ENCODE measurements at places on chromosomes 12 and 14. TPM values are rescaled to one million over a fixed set of nuclear protein-coding genes. Genes with fewer than 3 reads are reported as not detected.

DNA sequence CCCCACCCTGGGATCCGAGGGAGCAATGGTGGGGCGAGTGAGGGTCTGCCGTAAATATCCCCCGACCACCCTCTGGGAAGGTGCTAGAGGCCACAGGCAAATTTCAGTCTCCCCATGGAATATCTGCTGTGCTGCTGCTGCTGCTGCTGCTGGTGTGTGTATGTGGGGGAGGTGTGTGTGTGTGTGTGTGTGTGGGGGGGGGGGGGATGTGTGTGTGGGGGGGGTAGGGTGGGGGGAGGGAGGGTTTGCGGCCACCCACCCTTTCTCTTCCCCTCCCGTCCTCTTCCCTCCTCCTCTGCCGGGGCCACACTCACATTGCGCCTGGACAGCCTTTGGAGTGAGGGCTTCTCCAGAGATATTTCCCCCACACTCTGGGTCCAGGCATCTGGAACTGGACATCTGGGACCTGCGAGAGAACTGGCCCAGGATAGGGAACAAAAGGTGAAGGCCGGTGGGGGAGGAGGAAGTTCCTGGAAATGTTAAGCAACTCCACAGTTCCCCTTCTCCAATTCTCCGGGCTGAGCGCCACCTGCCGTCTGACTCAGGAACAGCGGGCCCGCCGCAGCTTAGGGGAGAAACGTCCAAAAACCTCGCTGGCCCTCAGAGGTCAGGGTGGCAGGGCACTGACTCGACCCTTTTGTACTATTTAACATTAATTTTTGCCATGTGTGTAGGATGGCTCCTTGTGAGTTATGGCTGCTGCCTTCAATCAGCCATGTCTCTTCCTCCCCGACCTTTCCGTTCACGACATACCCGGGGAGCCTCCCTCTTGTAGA is at the start of gene C1RL:
TSS of gene C1RL (minus strand) at position 419 of the 776 bp plus-strand sequence. CDS start at position 385, 34 bp downstream.
- H3K27ac ChIP-seq = peak within 1 kb of the TSS; percentile 93
- H3K4me3 ChIP-seq = peak within 1 kb of the TSS; percentile 88
- H3K36me3 ChIP-seq = peaks cover 30% of the 10 kb centered on the region
- H3K4me1 ChIP-seq = peaks cover 36% of the 10 kb centered on the region
- no peaks in the 10 kb centered on the region for H3K27me3 ChIP-seq

DNA sequence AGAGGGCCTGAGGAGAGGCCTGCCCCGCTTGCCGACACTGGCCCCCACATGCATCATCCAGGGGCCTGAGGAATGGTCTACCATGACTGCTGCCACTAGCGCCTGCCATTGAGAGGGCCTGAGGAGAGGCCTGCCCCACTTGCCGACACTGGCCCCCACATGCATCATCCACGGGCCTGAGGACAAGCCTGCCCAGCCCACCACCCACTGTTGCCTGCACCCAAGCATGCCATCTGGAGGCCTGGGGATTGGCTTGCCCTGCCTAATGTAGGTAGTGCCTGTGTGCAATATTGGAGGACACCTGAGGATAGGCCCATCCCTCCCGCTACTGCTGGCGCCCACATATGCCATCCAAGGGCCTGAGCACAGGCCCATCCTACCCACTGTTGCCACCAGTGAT is 24.4 kb downstream of the CYP46A1 start:
- peaks cover 11% of the 10 kb centered on the region for H3K27me3 ChIP-seq
- no peaks in the 10 kb centered on the region for H3K4me1 ChIP-seq
- no peak overlapping the region for H3K4me3 ChIP-seq
- peaks cover 3% of the 10 kb centered on the region for H3K36me3 ChIP-seq
- H3K27ac ChIP-seq = no peak overlapping the region
- no peak for DNase-seq

- H3K4me3 ChIP-seq = no peak overlapping the region
- H3K36me3 ChIP-seq = no peaks in the 10 kb centered on the region
- peaks cover 24% of the 10 kb centered on the region for H3K4me1 ChIP-seq
- DNase-seq = no peak
- H3K27ac ChIP-seq = no peak overlapping the region
Measured at GRCh38 chr14:64722842-64723447, 18.7 kb downstream of the PLEKHG3 start.

Gene OR4K14
- not detected for total RNA-seq

DNA sequence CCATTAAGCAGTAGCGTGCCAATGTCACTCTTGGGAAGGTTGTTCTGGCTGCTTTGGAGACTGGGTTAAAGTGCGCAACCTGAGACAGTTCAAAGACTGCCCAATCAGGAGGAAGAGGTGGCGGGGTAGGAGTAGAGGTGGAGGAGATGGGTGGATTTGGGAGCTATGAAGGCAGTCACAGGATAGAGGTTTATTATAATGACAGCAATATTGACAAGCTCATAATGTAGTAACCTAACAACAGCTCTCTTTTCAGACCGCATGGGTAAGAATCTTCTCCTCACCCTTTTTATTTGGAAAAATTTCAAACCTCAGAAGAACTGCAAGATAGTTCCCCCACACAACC is 5.3 kb upstream of the PSMD9 start:
- H3K27me3 ChIP-seq = no peaks in the 10 kb centered on the region
- no peak overlapping the region for H3K27ac ChIP-seq
- H3K36me3 ChIP-seq = no peaks in the 10 kb centered on the region

DNA sequence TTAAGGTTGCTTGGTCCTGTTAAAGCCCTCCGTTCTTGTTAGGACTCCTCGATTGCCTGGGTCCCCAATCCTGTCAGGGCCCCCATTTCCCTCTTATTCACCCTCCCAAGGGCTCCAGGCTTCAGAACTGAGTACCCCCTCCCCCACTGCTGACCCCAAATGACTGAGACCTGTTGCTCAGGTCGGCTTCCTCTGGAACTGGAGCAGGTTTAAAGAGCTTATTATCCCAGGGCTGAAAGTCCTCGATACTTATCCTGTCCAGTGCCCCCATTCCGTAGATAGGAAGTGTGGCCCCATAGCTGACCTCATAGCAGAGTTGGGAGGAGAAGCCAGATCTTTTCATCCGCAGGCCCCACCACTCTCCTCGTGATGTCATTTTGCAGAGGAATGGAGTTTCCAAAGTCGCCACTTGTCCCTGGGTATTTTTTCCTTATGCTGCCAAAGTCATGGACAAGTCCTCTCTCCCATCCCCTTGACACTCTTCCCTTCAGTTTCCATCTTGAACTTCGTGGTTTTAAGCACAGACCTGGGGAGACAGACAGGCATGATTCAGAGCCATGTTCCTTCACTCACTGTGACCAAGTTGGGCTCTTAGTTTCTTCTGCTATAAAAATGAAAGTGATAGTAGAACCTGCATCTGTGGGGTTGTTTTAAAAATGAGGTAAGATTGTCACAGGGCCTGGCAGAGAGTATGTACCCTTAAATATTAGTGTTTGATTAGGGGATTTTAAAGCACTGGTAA is 1.2 kb downstream of the USP30 start:
- peak overlapping the region; percentile 81 for H3K4me3 ChIP-seq
- peak; percentile 44 for DNase-seq
- peaks cover 10% of the 10 kb centered on the region for H3K4me1 ChIP-seq

Gene POC1B
- 31.9 TPM for total RNA-seq

Gene CLEC2B
- 38.4 TPM for total RNA-seq

DNA sequence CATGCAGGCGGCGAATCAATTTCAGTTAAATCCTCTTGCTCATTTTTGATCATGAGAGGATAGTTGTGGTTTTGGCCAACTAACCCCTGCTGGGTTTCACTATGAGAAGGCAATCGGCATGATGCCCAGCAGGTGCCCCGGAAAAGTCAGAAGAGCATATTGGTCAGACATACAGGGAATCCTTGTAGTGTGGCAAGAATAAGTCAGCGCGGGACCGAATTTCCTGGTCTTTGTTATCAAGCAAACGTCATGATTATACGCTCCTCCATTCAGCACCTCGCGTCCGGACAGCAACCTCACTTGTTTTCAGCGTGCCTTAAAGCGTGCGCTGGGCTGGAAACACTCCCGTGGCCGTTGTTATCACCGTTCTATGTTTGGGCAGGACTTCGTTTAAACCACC is 1.8 kb downstream of the TBC1D30 start:
- H3K4me1 ChIP-seq = peaks cover 14% of the 10 kb centered on the region
- DNase-seq = peak; percentile 83
- H3K4me3 ChIP-seq = peak overlapping the region; percentile 43

- no peaks in the 10 kb centered on the region for H3K27me3 ChIP-seq
- H3K4me1 ChIP-seq = no peaks in the 10 kb centered on the region
- no peak overlapping the region for H3K27ac ChIP-seq
Measured at GRCh38 chr14:82911930-82912329, 1378.3 kb upstream of the SEL1L start.

GRCh38 chr12:78931466-78931990 is 67.0 kb downstream of the SYT1 start:
- no peak overlapping the region for H3K4me3 ChIP-seq
- H3K27ac ChIP-seq = no peak overlapping the region
- no peaks in the 10 kb centered on the region for H3K4me1 ChIP-seq
- no peak for DNase-seq
- H3K27me3 ChIP-seq = no peaks in the 10 kb centered on the region

Gene MSRB3
- not detected for total RNA-seq

- H3K36me3 ChIP-seq = peaks cover 35% of the 10 kb centered on the region
- H3K27ac ChIP-seq = peak overlapping the region; percentile 99
- H3K27me3 ChIP-seq = no peaks in the 10 kb centered on the region
Measured at GRCh38 chr12:89525305-89525823, 483 bp downstream of the POC1B start.

DNA sequence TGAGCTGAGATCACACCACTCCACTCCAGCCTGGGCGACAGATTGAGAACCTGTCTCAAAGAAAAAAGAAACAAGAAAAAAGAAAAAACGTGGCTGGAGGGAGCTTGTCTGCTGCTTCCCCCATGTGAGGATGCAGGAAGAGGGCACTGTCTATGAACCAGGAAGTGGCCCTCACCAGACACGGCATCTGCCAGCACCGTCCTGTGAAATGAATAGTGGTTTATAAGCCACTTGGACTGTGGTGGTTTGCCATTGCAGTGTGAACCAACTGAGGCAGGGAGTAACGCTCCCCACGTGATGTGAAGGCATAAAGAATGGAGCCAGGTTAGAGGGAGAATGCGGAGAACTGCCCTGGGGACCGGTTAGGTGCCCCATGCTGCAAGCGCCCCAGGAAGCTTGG is 4.5 kb upstream of the BRF1 start:
- peak; percentile 35 for DNase-seq
- H3K4me1 ChIP-seq = peaks cover 32% of the 10 kb centered on the region
- no peaks in the 10 kb centered on the region for H3K36me3 ChIP-seq
- H3K4me3 ChIP-seq = no peak overlapping the region
- no peaks in the 10 kb centered on the region for H3K27me3 ChIP-seq

Gene DPF3
- 0.13 TPM for total RNA-seq

GRCh38 chr12:29731591-29731990 is 52.2 kb downstream of the TMTC1 start:
- no peaks in the 10 kb centered on the region for H3K4me1 ChIP-seq
- H3K4me3 ChIP-seq = no peak overlapping the region
- H3K27me3 ChIP-seq = peaks cover 2% of the 10 kb centered on the region

Gene AMDHD1
- total RNA-seq = 1.1 TPM

DNA sequence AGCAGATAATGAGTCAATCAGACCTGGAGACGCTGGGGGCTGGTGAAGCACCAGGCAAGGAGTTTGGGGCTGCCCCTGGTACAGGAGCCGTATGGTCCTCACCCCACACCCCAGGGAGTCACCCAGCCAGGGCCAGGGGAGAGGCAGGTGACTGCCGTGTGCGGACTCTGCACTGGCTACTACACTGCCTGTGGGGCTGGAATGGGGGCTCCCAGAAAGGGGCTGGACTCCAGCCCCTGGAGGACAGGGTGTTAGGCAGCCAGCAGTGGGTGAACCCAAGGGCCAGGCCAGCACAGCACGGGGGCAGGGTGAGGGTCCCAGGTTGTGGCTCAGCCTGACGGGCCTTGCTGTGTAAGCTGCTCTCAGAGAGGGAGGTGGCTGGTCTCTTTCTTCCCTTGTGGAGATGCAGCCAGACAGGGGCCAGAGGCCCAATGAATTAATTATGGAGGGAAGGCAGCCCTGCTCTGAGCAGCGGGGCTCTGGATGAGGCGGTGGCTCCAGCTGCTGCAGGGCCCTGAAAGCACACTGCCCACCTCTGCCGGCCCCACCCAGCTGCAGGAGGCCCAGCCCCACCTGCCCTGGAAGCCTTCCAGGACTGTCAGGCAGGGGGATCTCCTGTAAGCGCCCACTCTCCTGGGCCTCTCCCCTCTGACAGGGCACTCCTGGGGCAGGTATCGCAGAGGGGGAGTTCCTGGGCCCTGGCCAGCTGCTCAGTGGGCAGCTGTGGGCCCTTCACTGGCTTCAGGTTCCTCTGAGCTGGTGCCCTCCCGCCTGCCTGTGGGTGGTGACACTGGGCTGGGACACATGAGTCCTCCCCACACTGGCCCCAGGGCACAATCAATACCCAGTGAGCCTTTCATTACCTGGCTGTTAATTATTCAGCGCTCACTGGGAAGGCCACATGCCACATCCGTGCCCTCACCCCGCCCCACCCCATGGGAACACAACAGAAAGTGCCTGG is 142.5 kb upstream of the C14orf180 start:
- H3K4me1 ChIP-seq = no peaks in the 10 kb centered on the region
- H3K27ac ChIP-seq = no peak overlapping the region
- H3K36me3 ChIP-seq = no peaks in the 10 kb centered on the region
- no peaks in the 10 kb centered on the region for H3K27me3 ChIP-seq
- H3K4me3 ChIP-seq = no peak overlapping the region

Gene PTCSC3
- not detected for total RNA-seq

- no peak overlapping the region for H3K27ac ChIP-seq
- peak; percentile 33 for DNase-seq
- H3K27me3 ChIP-seq = peaks cover 8% of the 10 kb centered on the region
Measured at GRCh38 chr12:131194166-131194565, 240.5 kb downstream of the ADGRD1 start.

- H3K36me3 ChIP-seq = peaks cover 28% of the 10 kb centered on the region
- no peak overlapping the region for H3K27ac ChIP-seq
- H3K4me1 ChIP-seq = peaks cover 14% of the 10 kb centered on the region
- H3K27me3 ChIP-seq = no peaks in the 10 kb centered on the region
Measured at GRCh38 chr12:57270966-57271470, 20.0 kb upstream of the STAC3 start.

GRCh38 chr12:124006085-124006845 is 33.2 kb downstream of the ZNF664 start:
- peaks cover 27% of the 10 kb centered on the region for H3K4me1 ChIP-seq
- H3K4me3 ChIP-seq = peak overlapping the region; percentile 47
- H3K27me3 ChIP-seq = no peaks in the 10 kb centered on the region
- H3K27ac ChIP-seq = peak overlapping the region; percentile 87

Gene WIF1
- not detected for total RNA-seq

GRCh38 chr14:93691042-93691780 is 97.1 kb downstream of the PRIMA1 start:
- no peak for DNase-seq
- H3K27ac ChIP-seq = no peak overlapping the region
- no peaks in the 10 kb centered on the region for H3K36me3 ChIP-seq
- no peaks in the 10 kb centered on the region for H3K4me1 ChIP-seq
- H3K27me3 ChIP-seq = peaks cover 22% of the 10 kb centered on the region

Gene CACNB3
- total RNA-seq = 8.2 TPM

GRCh38 chr12:98217257-98217656 is 298.1 kb upstream of the TMPO start:
- peaks cover 8% of the 10 kb centered on the region for H3K27me3 ChIP-seq
- no peak overlapping the region for H3K27ac ChIP-seq
- no peak for DNase-seq
- H3K36me3 ChIP-seq = no peaks in the 10 kb centered on the region
- no peaks in the 10 kb centered on the region for H3K4me1 ChIP-seq
- H3K4me3 ChIP-seq = no peak overlapping the region

Gene CD69
- total RNA-seq = 166 TPM

GRCh38 chr14:24052656-24053547 is 1.1 kb downstream of the CARMIL3 start:
- no peaks in the 10 kb centered on the region for H3K36me3 ChIP-seq
- H3K27ac ChIP-seq = peak overlapping the region; percentile 71
- peaks cover 5% of the 10 kb centered on the region for H3K27me3 ChIP-seq
- H3K4me1 ChIP-seq = peaks cover 19% of the 10 kb centered on the region
- peak overlapping the region; percentile 62 for H3K4me3 ChIP-seq
